ENCODE measurements at places on chromosomes 5 and 9. TPM values are rescaled to one million over a fixed set of nuclear protein-coding genes. Genes with fewer than 3 reads are reported as not detected.

DNA sequence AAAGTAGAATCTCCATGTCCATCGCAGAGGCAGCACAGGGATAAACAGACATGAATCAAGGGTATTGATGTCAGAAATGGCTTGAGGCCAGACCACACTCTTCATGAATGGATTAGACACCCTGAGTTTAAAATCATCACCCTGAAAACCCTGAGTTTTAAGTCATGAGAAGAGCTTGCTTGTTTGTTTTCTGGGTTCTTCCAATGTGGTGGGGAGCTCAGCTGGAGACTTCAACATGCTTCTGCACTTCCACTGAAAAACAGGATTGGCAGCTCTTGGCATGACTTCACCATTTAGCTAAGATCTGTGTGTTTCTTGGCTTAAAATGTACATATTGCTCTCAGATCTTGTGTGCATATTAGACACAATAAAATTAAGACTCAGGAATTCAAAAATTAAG, 9.8 kb downstream of the GCNT4 start:
- H3K27me3 ChIP-seq: no peaks in the 10 kb centered on the region
- H3K4me1 ChIP-seq: peaks cover 25% of the 10 kb centered on the region
- no peak for DNase-seq
- H3K4me3 ChIP-seq: no peak overlapping the region
- peaks cover 32% of the 10 kb centered on the region for H3K36me3 ChIP-seq
- no peak overlapping the region for H3K27ac ChIP-seq

The FAM221B gene
- total RNA-seq: not detected

The PCDHB7 gene
- total RNA-seq: not detected

The ALDH1A1 gene
- not detected for total RNA-seq

The FLT4 gene
- 0.86 TPM for total RNA-seq

The EIF4EBP3 gene
- 16.1 TPM for total RNA-seq

Measured in activated T-helper 1 cell treated with anti-CD3 and anti-CD28 coated beads, Interleukin-12 subunit alpha, Interleukin-12 subunit beta, Interleukin-2, Interleukin-4 antibody, amounts not matched to agents 30 ng/mL and 10 ng/mL and 1 ng/mL, durations not matched to agents 14 hours and 24 hours and 36 hours (primary cell).